Cortex of kidney (tissue), 1 donor: ENCODE measurements at places on chromosomes 12 and 14.

- DNase-seq = no peak
Observed at GRCh38 chr12:123761841-123762714, at the start of gene DNAH10. Gene DNAH10, plus strand, starts transcription at chr12:123762301. Its CDS starts 36 bp downstream, at chr12:123762337.

DNA sequence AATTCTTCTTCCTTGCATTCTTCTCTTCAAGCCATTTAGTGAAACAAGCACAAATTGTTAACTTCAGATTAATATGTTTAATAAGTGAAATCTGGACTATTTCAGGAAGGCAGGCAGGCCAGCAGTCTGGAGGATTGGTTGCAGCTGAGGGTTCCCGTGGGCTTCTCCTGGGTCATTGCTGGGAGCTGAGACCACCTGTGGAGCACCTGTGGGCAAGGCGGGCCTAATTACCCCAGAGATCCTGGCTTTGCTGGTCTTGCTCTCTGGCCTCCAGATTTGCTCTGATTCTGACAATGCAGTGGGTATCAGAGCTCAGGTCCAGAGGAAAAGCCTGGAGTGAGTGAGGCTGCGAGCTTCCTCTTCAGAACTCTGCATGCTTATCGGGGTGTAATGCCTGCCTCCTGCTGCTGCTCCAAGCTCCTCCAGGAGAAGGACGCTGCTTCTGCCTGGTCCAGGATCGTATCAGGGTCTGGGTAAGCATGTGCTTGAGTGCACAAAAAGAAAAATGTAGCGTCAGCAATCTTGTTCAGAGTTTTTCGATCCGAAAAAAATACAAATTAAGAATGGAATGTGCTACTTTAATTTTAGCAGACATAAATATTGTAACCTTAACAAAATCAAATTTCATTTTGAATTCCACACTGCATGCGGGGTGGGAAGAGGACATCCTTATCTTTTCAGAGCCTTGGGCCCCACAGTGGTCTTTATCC lies 93.8 kb downstream of the TMEM30B start:
- DNase-seq = no peak

DNA sequence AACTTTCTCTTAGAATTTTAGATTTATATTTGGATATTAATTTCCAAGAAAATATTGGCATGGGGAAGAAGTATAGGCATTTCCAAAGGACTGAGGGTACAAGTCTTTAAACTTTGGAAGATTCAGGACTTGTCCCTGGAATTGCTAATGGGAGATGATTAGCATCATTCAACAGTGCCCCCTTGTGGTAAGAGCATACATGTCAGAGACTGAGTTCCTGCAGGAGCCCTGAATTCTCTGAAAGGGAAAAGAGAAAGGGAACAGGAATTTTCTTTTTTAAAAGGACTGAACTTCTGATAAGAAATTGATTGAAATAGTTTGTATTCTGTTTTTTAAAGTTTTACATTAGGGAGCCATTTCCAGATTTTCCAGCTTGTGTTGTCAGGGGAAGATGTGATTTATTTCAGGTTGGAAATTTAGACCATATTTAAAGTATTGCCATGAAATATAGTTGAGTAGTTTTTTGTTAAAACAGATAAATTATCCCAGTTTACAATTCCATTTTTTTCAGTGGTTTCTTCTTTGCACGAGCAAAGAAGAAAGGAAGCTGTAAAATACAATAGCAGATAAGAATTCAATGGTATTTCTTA lies 44.0 kb upstream of the REP15 start:
- DNase-seq = no peak

GRCh38 chr12:32229971-32230612 lies 123.4 kb downstream of the BICD1 start:
- DNase-seq = no peak

DNA sequence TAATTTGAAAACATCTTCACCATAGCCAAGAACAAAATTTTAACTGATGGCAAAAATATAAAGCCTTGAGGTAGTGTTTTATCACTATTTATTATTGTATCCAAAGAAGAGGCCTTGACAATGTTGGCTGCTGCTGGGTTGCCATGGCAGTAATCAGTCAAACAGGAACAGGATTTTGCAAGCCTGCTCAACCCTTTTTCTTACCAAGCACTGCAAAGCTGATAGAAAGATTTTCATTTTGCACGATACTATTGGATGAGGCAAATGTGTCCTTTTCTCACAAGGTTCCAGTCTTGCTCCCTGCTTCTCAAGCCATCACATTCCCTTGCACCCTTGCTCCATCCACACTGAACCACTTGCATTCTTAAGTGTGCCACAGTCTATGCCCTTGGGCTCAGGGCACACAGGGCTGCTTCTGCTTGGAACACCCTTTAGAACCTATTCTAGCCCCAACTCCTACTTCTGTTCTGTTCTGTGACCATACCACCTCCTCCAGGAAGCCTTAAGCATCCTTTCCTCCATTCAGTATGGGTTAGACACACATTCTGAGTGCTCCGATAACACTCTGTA lies 76.5 kb upstream of the AMIGO2 start:
- DNase-seq = no peak

- no peak for DNase-seq
Observed at GRCh38 chr14:99265571-99265970, 6.4 kb downstream of the BCL11B start.

GRCh38 chr14:60092526-60092920 lies 800 bp downstream of the PCNX4 start:
- DNase-seq = no peak

DNA sequence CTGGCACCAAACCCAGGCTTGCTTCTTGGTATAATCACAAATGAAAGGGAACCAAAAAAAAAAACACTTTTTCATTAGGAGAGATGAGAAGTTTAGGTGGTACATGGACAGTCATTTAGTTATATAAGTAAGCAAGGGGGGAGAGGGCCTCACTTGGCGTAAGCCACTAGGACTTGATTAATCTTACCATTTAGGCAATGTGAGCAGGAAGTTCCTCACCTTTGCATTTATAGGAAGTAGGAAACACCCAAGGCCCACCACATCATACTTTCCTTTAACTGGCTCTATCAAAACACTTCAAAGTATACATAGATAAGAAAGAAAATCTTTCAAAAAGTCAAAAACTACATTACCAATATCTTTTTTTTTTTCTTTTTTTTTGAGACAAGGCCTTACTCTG lies 6.7 kb upstream of the RPS6KA5 start:
- DNase-seq = no peak

DNA sequence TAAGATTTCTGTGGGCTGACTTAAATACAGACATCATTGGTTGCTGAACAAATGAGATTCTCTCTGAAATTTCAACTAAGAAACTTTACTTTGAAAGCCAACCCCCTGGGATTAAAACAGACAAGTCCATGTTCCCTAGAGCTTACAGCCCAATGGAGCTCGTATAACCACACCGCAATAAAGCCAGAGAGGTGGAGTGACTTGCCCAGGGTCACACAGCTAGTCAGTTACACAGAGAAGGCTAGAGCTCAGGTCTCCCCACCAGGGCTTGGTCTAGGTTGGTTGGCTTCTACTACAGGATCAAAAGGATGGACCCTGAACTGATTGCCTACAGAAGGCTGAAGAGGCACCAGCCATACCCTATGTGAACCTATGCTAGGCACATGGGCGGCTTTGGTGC lies 8.9 kb upstream of the LTBP2 start:
- DNase-seq = no peak

DNA sequence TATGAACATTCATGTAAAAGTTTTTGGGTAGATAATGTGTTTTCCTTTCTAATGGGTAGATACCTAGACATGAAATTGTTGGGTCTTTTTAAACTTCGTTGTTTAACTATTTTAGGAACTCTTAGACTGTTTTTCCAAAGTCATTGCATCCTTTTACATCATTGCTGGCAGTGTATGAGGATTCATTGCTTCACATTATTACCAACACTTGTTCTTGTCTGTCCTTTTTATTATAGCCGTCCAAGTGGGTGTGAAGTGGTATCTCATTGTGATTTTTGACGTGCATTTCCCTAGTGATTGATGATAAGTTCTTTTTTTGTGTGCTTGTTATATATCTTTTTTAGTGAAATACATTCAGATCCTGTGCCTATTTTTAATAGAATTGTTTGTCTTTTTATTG lies 39.4 kb downstream of the USP15 start:
- no peak for DNase-seq

DNA sequence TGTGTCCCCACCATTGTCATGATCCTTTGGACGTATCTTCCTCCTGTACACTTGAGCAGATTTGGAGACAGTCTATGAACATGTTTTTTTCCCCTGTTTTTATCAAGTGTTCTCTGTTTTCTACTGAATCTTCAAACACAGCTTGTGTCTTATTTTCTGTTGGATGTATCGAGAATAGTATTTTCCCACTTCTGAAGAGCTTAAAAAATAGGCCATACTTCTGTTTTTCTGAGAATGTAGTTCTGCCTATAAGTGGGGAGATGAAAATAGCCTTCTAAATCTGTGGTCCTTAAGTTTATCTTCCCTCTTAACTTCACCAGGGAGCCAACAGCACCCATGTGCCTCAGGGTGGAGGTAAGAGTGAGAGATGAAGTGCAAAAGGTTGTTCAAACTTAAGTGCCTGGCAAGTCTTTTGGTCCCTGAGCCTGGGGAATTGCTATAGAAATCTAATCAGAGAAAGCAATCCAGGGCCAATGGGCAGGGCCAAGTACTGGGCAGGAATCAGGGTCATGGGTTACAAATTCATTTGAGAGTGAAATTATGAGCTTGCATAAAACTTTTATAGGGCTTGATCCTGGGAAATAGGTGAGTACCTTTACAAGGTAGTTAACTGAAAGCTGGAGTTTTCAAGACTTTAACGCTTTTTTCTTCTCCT lies 58.9 kb downstream of the ARF6 start:
- DNase-seq = no peak
